LHCN-M2 (cell line): ENCODE measurements at places on chromosomes 11 and 22. TPM values are rescaled to one million over a fixed set of nuclear protein-coding genes. Genes with fewer than 3 reads are reported as not detected.

DNA sequence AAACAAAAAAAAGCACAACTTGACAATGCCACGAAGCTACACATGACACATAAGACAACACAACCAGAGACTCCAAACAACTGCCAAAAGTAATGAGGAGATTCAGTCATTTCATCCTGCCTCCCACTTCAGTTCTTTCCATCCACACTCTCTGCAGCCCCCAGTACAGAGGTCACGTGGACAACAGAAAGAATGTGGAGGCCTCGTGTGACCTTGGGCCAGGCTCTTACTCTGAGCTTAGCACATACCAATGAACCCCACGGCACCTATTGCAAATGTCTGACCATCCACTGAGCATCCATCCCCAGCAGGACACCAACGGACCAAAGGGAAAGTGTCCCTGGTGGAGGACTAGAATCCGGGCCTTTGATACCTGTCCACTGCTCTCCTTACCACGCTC lies 12.5 kb downstream of the CBX7 start:
- DNase-seq, result no peak

DNA sequence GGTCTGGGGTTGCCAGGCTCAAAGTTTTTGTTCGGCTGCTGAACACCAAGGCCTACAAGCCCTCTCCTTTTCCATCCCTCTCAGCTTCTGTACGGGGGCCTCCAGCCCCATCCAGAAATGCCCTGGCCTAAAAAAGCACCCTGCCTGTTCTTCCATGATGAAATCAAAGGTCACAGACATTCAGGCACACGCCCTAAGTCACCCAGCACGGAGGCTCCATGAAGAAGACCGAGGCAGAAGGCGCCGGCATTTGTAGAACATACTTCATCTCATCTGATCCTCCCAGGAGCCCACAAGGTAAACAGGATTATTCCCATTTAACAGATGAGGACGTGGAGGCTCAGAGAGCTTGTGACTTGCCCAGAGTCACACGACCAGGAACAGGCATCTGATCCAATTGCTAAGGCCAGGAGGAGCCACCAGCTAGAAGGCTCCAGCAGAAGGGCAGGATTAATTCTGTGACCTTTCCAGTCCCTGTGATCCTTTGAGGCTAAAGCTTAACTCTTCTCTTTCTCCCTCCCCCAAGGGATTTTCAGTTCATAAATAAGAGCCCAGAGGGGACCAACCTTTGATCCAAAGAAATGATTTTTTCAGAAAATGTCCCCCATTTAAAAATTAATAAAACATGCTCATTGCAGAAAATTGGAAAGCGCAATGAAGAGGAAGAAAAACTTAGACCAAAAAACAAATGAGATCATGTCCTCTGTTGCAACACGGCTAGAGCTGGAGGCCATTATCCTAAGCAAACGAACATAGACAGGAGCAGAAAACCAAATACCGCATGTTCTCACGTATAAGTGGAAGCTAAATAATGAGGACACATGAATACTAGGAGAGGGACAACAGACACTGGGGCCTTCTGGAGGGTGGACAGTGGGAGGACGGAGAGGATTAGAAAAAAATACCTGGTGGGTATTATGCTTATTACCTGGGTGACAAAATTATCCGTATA lies 38.7 kb downstream of the CYTH4 start:
- DNase-seq, result no peak

DNA sequence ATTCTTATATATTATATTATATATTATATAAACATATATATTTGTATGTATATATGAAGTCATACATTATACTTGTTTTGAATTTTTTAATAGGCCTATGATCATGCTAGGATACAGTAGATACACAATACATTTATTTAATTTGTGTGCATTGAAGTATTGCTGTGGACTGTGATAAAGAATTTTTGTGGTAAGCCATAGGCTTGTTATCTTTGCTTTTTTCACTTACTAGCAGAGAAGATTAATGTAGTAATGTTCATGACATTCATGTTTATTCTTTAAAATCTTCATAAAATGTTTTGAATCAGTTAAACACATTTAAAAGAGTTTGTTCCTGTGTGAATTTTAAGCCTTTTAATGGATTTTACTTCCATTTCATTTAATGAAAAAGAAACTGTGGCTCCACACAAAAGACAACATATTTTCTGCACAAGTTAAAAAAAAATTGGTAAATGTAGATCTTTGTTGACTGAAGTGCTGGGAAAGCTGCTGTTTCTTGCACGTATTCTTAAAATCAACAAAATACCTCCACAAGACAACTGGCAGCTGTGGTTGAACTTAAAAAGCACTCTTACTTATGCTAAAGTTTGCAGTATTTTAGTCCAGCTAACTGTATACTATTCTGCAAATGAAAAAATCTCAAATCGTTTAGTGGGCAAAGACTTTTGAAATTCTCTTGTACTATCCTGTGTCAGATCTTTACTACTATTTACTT lies 156.2 kb downstream of the TMEM135 start:
- no peak for DNase-seq

- no peak for DNase-seq
These were observed 16.5 kb upstream of the SMCO4 start for GRCh38 chr11:93559681-93560080.

GRCh38 chr11:134502153-134502550 lies 90.1 kb upstream of the B3GAT1 start:
- DNase-seq, result no peak

DNA sequence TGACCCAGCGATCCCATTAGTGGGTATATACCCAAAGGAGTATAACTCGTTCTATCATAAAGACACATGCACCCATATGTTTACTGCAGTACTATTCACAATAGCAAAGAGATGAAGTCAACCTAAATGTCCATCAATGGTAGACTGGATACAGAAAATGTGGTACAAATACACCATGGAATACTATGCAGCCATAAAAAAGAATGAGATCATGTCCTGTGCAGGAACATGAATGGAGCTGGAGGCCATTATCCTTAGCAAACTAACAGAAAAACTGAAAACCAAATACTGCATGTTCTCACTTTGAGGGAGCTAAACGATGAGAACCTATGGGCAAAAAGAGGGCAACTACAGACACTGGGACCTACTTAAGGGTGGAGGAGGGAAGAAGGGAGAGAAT lies 146.8 kb downstream of the SBF2 start:
- DNase-seq, result no peak

DNA sequence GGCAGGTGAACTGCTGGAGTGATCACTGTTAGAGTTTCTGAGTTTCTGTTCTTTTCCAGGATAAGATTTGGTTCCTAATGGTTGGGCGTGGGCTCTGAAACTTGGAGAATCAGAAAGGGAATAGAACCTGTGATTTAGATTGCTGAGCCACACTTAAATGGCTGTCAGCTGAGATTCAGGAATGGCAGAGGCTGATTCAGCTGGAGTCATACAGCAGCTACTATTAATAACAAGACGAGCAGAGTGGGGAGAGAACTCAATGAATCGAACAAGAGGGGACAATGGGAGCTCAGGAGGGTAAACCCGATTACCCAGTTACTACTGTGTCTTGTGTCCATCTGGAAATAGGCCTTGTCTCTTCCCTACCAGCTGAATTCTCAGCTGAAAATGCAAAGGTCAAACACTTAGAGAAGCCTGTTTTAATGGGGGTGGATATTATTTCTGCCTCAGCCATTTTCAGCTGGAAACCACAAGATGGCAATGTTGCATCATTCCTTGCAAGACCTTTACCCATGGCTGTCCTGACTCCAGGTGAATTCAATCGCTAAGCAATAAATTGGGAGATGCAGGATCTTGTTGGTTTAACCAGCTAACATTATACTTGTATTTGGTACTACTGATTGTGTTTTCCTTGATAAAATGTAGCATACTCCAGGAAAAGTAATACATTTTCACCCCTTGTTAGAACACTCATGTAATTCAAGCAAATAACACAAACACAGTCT lies 104.5 kb upstream of the RAG2 start:
- DNase-seq, result peak; percentile 44

DNA sequence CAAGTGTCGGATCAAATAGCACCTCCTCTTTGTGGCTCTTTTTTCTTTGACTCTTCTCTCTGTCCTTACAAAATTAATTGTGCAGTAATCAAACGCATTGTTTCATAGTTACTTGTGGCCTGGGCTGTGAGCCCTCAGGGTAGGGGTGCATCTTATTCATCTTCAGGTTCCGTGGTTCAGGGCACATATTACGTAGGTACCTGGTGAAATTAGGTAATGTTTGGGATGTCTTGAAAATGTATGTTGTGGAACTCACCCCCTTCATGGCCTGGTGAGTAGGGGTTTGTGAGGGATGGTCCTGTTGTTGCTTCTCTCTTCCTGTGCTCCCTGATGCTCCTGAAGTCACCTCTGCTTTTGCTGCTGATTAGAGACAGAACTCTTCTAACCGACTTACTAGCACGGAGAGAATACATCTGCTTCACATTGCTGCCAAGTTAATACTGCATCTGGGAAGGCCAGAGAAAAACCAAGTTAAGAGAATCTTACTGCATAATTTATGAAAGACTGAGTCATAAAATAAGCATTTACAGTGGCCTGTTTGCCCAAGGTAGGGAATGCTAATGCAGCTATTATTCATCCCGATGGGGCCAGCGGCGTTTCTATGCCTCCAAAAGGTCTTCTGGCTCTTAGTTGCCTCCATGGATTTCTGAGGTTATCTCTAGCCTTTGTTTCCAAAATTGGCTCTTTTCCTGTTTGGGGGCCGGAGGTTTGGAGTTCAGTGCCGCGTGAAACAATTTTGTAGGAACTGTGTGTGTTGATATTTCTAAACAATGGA lies 66.9 kb downstream of the TBC1D22A start:
- peak; percentile 89 for DNase-seq

DNA sequence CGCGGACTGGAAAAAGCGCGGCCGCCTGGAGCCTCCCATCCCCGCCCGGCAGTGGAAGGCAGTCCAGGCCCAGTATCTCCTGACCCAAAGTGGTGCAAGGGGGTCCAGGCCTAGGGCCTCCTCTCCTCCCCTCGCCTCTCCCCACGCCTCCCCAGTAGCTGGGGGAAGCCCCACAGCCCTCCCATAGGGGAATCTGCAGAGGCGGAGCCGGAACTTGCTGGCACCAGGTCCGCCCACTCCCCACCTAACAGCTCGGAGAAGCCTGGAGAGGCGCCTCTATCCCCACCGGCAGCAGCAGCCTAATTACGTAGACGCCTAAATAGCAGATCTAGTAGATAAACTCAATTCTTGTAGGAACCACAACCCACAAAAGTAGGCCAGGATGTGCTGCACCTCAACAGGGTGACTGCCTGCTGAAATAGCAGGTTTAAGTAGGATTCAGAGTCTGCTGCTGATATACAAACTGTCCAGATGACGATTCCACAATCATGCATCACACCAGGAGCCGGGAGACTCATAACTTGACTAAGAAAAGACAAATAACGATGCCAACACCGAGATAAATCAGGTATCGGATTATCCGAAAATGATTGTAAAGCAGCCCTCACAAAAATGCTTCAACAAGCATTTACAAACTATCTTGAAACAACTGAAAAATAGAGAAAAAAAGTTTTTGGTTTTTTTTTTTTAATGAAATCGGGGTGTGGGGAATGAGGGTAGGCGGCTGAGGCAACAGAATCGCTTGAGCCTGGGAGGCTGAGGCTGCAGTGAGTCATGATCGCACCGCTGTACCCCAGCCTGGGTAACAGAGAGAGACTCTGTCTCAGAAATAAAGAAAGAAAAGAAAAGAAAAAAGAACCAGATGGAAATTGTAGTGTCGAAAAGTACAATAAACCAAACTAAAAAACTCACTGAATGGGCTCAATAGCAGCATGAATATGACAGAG lies 11.4 kb upstream of the BRD1 start:
- no peak for DNase-seq

GRCh38 chr11:34476849-34477248 lies 36.7 kb downstream of the ELF5 start:
- DNase-seq, result no peak

GRCh38 chr22:19834599-19834998 lies 20.1 kb downstream of the GNB1L start:
- no peak for DNase-seq

DNA sequence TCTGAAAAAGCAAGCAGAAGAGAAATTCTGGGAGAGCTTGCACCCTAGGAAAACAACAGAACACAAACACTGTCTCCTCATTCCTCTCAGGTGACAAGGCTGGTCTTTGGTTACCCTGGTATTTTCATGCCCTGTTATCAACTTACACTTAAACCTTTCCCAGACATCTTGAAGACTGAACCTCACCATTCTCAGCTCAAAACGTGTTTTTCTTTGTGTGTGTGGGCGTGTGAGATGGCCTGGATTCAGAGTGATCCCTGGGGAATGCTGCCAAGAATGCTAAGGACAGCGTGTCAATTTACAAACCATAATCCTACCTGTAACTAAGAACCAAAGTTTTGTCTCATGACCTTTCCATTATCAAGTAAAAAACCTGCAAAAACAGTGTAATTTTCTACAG lies 33.3 kb downstream of the ELF5 start:
- DNase-seq, result peak; percentile 39

GRCh38 chr11:1522081-1522424 lies 35.5 kb upstream of the MOB2 start:
- DNase-seq, result no peak

DNA sequence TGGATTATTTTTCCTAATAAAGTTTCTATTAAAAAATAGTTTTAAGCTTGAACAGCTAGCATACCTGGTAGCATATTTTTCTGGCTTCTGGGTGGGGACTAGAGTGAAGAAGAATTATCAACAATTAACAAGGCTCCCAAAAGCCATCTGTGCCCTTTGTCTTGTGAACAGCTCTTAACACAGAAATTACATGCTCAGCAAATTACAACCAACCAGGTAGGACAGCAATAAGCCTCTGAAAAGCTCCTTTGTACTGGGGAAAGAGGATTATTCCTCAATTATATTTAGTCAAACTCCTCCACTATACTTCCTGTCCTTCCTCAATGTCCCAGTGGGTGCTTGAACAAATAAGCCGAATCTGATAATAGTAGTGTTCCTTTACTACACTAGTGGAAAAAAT lies 162.8 kb downstream of the RAB38 start:
- no peak for DNase-seq

- no peak for DNase-seq
These were observed 6.1 kb upstream of the DDB2 start for GRCh38 chr11:47208628-47209027.

DNA sequence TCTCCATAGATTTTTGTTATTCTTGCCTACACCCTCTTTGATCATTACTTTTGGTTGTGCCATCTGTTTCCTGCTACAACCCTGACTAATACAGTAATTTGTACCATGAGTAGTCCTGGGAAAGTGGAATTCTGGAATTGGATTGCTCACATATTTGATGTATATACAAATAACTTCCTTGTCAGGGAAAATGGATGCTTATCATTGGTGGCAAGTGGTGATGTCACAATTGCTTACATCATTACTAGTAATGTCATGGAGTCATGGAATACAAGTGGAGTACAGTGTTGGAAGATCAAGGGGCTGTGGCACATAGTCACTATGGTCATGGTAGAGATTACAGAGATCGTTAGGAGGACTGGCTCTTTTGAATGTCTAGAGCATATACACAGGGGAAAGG lies 24.4 kb downstream of the AASDHPPT start:
- DNase-seq, result peak; percentile 34

- DNase-seq, result no peak
These were observed 54.4 kb upstream of the OR4B1 start for GRCh38 chr11:48161951-48162884.

GRCh38 chr11:17653611-17654010 lies 65.8 kb upstream of the MYOD1 start:
- peak; percentile 99 for DNase-seq

OR51L1 gene
- total RNA-seq, result not detected in 2 replicates

PARVA gene
- 49.6 and 55.7 TPM in 2 replicates for total RNA-seq

CREB3L1 gene
- 21.0 and 23.9 TPM in 2 replicates for total RNA-seq

CRELD2 gene
- 71.1 and 91.8 TPM in 2 replicates for total RNA-seq

ARHGEF17 gene
- 13.8 and 15.7 TPM in 2 replicates for total RNA-seq

NLRP14 gene
- not detected in 2 replicates for total RNA-seq

IL18 gene
- total RNA-seq, result 0.23 and 1.2 TPM in 2 replicates

CKAP5 gene
- total RNA-seq, result 101 and 115 TPM in 2 replicates

DDX25 gene
- total RNA-seq, result under 0.01 TPM in 1 of 2 replicates, not detected in the other

SMTNL1 gene
- total RNA-seq, result not detected in 2 replicates
